Activated naive CD4-positive, alpha-beta T cell treated with anti-CD3 and anti-CD28 coated beads, Interleukin-2, amount 50 U/mL, for 72 hours (primary cell): ENCODE measurements at places on chromosomes 3 and 15. TPM values are rescaled to one million over a fixed set of nuclear protein-coding genes. Genes with fewer than 3 reads are reported as not detected.

DNA sequence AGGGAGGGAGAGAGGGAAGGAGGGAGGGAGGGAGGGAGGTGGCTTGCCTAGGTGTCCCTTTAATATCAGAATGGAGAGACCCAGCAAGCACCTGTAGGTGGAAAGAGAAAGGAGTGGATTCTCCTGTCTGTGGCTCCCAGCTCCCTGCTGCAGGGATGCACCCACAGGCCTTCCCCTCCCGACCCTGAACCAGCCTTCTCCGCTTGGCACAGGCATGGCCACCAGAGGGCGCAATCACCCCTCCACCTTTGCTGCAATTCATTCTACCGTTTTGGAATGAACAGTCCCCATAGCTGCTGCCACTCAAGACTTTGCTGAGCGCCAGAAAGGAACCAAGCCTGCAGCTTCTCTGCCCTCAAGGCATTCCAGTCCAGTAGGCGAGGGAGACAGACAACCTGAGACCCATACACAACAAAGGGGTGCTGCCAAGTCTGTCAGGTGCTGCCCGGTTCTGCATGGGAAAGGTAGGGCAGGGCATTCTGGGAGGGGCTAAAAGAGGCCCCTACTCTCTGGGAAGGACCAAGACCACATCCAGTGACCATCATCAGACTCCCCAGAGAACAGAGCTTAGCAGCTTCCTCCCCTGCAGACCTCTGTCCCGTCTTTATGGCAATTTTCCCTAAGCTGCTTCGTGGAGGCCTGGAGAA lies 4.9 kb downstream of the TLR9 start:
- peak; percentile 80 for DNase-seq

DNA sequence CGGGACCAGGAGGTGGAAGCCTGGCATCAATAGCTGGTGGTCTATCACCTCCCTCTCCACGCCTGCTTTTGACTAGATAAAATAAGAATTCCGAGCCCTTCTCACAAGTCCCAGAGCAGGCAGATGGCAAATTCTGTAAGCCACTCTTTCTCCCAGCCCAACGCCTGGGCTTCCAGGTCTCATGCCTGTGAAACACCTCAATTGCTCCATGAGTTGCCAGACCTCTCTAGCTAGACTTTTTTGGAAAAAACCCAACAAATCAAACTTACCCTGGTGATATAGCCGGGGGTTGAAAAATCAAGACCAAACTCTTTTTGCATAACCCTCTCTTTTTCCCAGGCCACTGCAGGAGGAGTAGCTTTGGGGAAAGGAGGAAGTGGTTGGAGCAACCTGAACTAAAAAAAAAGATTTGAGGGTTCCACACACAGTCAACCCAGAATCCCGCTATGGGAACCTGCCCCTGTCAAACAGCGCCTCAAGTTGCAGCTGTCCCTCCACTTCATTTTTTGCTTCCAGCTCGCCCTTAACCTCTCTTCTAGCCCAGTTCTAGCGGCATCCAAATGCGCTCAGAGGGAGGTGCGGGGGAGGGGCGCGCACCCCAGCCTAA lies 7.0 kb downstream of the BHLHE40 start:
- no peak for DNase-seq

DNA sequence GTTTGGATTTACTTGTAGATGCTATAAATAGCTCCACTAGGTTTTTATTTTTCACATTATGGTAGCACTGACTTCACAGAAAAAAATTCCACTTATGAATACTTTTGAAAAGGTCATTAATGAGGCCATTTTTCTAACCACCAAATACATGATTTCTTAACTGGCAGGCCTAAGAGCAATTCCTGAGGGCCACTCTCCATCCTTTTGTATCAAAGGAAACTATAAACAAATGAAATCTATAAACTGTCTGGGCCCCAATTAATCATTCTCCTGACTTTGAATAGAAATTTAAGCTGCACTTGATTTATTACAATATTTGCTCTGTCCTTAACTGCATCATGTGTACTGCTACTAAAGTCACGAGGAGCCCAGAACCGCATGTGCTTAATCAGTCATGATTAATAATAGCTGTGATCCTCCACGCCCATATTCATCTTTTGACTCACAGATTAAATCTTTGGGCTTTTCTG lies 25.1 kb upstream of the MTMR10 start:
- DNase-seq = no peak

DNA sequence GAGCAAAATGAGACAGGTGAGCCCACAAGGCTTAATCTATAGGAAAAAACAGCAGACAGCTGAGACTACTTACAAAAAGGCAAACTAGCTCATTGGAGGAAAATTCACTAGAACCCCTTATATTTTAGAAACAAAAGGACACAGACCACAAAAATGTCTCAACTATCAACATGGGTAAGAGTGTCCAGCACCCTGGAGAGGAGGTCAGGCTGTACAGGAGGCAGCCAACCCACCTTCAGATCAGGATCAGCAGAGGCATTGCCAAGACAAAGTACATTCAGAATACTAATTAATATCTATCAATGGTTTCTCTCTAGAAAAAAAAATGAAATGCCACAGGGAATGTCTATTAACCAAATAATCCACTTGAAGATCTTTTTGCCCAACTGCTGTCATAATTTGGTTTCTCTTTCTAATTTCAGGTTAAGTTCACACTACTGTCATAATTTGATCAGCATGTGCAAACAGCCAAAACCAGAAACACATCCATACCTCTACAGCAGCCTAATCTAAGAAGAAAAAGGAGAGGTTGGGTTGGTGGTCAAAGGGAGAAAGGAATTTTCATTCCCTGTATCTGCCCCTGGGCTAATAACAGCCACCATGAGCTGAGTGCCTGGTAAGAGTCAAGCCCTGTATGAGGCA lies 26.0 kb upstream of the THBS1 start:
- DNase-seq = no peak

DNA sequence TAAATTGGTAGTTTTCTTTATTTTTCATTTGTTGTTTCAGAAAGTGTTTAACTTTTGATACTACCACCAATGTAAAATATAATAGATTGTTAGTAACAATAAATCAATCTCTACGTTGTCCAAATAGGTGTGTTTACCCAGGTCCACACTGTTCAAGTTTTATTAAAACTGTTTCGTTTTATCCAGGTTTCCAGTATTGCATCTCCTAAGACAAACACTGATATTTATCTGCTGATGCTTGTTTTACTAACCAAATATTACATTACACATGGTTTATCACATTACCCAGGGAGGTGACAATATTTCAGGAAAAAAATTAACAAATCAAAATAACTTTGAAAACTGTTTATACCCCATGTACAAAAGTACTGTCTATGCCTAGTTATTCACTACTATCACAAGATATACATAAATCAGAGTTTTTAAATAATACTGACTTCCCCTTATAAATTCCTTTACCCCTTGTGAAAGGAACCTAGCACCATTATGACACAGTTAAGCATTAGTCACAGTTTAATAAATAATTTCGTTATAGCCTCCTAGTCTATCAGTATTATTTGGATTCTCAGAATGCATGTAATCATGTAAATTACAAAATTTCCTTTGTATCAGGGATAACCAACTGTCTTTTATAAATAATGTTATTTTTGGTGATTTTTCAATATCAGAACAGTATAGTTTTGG lies 205.3 kb downstream of the ZBTB20 start:
- DNase-seq = no peak

DNA sequence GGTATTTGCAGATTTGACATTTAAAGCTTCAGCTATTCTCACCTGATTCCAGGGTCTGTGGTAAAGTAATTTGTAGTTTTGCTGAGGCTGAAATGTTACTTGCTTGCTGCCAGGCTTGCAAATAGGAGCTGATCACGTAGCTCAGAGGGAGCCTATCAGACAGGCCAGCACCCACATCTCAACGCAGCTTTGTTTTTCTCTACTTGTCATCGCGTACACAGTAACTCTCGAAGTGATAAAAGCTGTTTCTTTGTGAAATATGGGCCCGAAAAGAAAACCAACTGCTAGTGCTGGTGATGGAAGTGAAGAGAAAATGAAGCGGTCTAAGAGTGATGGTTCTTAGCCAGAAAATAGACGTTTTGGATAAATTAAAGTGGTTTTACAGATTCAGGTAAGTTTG lies 23.4 kb downstream of the RAB5A start:
- DNase-seq = no peak

DNA sequence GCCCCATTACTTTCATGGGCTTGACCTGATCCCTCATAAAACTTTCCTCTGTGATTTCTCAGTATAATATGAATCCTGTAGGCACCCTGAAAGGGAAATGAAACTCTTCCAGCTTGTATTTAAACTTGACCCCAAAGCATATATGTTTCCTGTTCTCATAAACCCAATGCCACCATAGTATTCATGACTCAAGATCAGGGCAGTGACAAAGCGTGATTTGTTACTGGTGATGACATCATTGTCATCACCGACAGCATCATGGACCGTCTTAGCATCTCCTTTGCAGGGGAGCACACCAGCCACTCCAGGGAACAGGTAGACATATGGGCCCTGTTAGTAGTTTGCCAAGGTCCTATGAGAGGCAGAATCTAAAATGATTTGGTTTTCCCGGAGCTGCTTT lies 741.2 kb downstream of the NR2F2 start:
- no peak for DNase-seq

GRCh38 chr3:172559020-172559419 lies 35.8 kb upstream of the TNFSF10 start:
- DNase-seq = no peak

DNA sequence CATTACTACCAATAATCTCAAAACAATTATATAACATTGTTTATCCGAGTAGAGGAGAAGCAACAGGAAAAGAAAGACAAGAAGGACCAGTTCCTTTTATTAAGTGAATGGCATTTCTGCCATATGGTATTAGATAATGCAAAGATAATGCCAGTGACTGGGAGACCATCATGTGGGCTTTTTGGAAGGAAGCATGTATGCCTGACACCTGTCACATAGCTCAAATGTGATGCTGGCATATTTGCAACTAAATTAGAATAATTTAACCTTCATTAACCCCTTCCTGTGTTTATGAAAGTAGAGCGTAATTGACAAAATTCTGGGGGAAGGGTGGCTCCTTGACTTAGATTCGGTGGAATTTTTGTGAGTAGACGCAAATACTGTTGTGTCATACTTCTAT lies 733.0 kb downstream of the TUSC7 start:
- DNase-seq = no peak

Gene GOLIM4
- 4.2 TPM for total RNA-seq

Gene RTP1
- not detected for total RNA-seq

Gene CGNL1
- total RNA-seq = not detected

Gene SUCNR1
- not detected for total RNA-seq

Gene FBXL22
- total RNA-seq = 0.30 TPM

Gene MITF
- not detected for total RNA-seq

Gene PLSCR4
- total RNA-seq = not detected

Gene KNL1
- total RNA-seq = 29.0 TPM
